ENCODE measurements at places on chromosomes 7 and 10.

GRCh38 chr10:75546004-75546403 lies 114.6 kb downstream of the LRMDA start:
- ATAC-seq = no peak

- no peak for ATAC-seq
Observed at GRCh38 chr10:70935631-70936030, 47.3 kb upstream of the PCBD1 start.

DNA sequence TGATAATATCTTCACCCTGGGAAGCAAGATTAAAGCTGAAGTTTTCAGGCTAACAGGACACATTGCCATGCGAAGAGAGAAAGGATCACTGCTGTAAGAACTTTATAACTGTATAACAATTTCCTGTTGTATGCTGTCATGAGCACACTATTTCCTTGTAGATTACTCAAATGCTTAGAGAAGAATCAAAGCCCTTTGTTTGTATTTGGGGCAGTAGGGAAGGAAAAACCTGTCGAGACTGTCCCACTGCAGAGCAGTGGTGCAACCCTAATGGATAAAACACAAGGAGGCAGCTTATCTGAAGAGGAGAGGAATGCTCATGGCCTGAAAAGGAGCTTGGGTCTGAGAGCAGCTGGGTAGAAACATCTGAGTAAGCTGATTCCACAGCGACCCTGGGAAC lies 327.7 kb upstream of the NPSR1 start:
- peak; percentile 50 for ATAC-seq

DNA sequence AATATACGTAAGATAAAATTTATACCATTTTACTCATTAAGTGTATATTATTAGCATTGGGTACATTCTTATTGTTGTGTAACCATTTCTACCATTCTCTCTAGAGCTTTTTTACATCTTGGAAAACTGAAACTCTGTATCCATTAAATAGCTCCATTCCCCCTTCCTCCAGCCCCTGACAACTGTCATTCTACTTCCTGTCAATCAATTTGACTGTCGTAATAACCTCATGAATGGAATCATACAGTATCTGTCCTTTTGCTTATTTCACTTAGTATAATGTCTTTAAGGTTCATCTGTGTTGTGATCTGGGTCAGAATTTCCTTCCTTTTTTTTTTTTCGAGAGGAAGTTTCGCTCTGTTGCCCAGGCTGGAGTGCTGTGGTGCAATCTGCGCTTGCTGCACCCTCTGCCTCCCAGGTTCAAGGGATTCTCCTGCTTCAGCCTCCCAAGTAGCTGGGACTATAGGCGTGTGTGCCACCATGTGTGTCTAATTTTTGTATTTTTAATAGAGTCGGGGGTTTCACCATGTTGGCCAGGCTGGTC lies 15.6 kb downstream of the ZRANB1 start:
- ATAC-seq = no peak

GRCh38 chr10:64261092-64261491 lies 739.9 kb downstream of the REEP3 start:
- ATAC-seq = no peak

DNA sequence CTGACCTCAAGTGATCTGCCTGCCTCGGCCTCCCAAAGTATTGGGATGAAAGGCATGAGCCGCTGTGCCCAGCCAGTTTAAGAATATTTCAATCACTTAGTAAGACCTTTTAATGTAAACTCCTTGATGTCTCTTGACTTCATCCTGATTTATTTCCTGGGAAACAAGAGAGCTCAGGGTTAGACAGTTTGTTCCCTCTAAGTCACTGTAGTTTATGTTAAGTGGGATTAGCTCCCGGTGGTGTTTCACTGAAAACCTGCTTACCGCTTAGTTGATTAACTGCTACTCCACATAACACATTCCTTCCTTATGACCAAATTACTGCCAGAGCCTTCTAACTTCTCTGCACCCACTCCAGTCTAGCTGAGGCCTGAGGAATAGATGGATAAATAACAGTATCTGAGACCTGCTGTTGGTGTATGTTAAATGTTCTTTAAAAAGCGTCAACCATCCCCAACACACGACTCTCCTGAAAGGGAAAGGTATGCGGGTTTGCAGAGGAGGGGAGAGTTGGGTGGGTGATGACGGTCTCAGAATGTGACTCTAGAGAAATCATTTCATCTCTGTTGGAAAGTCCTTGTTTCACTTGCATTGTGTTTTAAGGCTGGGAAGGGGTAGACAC lies 48.7 kb downstream of the CREB3L2 start:
- peak; percentile 51 for ATAC-seq

GRCh38 chr10:71712572-71713134 lies 6.9 kb downstream of the C10orf105 start:
- ATAC-seq = peak; percentile 0

- no peak for ATAC-seq
Observed at GRCh38 chr10:100788002-100788903, 42.9 kb downstream of the PAX2 start.

- ATAC-seq = no peak
Observed at GRCh38 chr7:343227-343822, 53.4 kb downstream of the FOXL3 start.

DNA sequence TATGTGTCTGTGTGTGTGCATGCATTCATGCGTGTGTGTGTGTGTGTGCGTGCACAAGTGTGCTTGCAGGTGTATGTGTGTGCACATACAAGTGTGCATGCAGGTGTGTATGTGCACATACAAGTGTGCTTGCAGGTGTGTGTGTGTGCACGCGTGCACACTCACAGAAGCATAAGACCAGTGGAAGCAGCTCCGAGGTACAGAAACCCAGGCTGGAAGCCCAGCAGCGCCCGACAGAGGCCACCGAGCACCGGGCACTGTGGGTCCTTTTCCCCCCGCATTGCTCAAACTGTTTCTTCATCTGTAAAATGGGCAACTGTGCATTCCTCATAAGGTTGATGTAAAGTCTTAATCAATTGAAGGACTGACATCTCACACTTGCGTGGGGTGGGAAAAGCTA lies 243.3 kb upstream of the TCERG1L start:
- ATAC-seq = no peak

DNA sequence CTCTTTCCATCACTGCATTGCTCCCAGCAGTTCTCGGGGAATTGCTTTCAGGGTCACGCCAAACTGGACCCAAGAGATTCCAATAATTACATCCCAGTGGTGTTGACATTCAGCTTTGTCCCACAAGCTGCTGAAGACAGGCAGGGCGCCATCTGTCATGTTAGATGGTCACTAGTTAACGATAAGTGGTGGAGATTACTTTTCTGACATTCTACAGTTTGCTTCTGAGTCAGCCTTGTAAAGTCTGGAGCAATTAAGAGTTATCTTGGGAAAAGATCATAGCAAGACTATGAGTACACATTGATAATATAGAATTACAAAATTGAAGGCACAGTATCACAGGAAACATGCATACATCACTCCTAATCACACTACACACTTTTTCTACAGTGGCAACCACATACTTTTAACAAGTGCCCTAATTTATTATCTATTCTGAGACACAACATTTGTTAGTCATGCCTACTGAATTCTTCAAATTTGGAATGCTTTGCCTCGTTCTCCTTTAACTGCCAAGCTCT lies 41.9 kb downstream of the SEMA3C start:
- ATAC-seq = no peak

- peak; percentile 75 for ATAC-seq
Observed at GRCh38 chr10:88991161-88991898, 732 bp downstream of the FAS start.

DNA sequence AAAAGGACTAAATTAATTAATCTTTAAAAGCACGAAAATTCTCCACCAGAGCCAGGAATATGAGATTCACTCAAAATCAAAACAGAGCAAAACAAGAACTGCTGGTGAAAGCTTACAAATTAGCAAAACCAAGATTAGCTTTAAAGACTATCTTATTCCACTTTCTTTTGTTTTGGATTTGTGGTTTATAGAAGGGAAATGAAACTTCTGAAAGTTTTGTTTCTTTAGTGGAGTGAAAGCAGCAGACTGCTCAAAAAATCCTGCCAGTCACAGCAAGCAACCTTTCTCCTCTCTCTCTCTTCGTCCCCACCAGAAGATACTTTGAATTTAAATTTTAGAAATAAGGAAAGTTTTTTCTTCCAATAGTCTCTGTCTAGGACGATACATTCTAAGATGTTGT lies 7.8 kb downstream of the ACTA2 start:
- ATAC-seq = no peak

DNA sequence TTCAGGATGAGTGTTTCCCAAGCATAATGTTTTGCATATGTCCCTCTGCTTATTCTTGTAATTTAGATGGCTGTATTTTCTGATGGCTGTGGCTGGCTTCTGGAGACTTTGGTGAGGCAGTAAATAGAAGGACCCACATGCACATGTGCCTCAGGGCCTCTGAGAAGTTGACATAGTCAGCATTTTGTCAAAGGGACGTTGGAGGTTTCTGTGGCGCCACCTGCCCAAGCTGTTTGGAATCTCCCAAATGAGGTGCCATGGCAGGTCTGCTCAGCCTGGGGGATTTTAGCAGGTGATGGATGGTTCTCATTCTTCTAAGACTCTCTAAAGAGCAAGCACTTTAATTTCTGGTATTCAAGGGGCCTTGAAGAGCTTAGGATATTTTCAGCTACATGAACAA lies 29.8 kb downstream of the C10orf120 start:
- no peak for ATAC-seq

DNA sequence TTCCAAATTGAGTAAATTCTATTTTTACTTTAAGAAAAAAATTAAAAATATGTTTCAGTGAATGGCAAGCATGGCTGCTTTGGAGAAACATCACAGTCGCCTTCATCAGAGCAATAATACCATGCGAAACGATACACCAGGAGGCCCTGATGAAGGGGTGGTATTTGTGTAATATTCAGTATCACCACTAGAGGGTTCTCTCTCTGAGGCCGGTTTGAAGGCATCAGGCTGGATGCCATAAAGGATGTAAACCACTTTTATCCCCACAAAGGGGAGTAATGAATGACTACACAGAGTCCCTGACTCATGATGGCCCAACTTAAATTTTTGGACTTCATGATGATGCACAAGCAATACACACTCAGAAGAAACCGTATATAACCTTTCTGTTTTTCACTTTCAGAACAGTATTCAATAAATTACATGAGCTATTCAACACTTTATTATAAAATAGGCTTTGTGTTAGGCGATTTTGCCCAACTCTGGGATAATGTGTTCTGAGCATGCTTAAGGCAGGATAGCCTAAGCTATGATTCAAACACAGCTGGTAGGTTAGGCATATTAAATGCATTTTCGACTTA lies 95.5 kb downstream of the PPP1R17 start:
- ATAC-seq = peak; percentile 79

DNA sequence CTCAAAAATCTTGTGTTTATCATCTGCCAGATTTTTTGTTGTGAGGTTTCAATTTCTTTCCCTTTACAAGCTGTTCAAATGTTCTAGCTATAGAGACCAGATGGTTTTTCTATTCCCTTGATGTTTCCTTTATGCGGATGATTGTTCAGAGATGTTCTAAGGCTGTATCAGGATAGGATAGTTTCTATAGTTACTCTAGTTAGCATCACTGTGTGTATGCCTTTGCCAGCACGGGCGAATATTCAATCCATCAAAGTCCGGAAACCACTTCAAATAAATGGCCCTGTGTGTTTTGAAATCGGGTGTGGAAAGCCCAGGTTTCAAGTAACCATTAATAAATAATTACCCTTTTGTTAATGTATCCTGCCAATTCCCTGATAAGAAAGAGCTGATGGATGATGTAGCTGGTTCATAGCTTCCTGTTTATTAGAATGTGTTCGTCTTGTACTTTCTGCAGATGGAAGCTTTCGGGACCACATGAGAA lies 149.8 kb upstream of the PRKCQ start:
- no peak for ATAC-seq

GRCh38 chr10:75432176-75432575 lies 752 bp downstream of the LRMDA start:
- no peak for ATAC-seq

GRCh38 chr10:75165684-75166622 lies 44.6 kb upstream of the VDAC2 start:
- no peak for ATAC-seq

GRCh38 chr7:144784943-144785342 lies 50.9 kb downstream of the TPK1 start:
- no peak for ATAC-seq

- no peak for ATAC-seq
Observed at GRCh38 chr7:121499624-121500023, 103.5 kb upstream of the FAM3C start.

- ATAC-seq = no peak
Observed at GRCh38 chr10:77566914-77567566, 70.6 kb downstream of the KCNMA1 start.

All from esophagus mucosa (tissue), 1 donor.